ENCODE measurements at places on chromosomes 5 and 9.

- DNase-seq = no peak
Measured at GRCh38 chr9:27514551-27514950, 9.5 kb upstream of the IFNK start.

GRCh38 chr5:7638456-7638855 lies 212.5 kb downstream of the CFAP90 start:
- DNase-seq = no peak

DNA sequence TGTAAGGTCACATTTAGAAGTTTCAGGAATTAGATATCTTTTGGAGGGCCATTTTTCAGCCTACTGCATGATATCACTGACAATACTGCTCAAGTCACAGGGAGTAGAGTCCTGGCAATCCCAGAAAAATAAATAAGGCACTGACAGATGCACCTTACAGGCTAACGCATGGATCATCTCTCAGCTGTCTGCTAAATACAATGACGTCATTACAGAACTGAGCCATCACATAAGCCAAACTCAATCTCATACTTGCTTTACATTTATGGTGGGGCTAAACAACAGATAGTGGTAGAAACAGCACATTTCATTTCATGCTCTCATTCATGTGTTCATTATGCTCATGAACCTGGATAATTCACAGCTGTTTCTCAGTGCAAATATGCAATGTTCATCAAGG lies 243.7 kb downstream of the SEMA5A start:
- DNase-seq = no peak

DNA sequence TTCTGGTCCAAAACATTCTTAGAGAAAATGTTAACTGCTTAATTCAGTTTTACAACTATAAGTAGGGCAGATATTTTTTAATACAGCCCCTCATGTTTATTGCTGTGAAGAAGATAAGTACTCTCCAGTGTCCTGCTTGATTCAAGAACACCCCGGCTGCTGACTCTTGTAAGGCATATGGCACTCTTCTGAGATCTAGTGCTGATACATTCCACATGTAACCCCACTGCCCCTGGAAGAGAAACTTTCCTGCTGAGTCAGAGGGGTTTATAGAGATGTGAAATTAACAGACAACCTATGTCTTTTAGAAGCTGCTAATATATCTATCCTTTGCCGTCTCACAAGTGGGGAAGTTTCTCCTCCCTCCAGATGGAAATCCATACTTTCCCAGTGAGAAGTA lies 1.0 kb upstream of the MINAR2 start:
- DNase-seq = no peak

- DNase-seq = no peak
Measured at GRCh38 chr5:131534974-131535373, 100.1 kb downstream of the RAPGEF6 start.

GRCh38 chr5:64637144-64637543 lies 53.2 kb upstream of the SHISAL2B start:
- DNase-seq = no peak

DNA sequence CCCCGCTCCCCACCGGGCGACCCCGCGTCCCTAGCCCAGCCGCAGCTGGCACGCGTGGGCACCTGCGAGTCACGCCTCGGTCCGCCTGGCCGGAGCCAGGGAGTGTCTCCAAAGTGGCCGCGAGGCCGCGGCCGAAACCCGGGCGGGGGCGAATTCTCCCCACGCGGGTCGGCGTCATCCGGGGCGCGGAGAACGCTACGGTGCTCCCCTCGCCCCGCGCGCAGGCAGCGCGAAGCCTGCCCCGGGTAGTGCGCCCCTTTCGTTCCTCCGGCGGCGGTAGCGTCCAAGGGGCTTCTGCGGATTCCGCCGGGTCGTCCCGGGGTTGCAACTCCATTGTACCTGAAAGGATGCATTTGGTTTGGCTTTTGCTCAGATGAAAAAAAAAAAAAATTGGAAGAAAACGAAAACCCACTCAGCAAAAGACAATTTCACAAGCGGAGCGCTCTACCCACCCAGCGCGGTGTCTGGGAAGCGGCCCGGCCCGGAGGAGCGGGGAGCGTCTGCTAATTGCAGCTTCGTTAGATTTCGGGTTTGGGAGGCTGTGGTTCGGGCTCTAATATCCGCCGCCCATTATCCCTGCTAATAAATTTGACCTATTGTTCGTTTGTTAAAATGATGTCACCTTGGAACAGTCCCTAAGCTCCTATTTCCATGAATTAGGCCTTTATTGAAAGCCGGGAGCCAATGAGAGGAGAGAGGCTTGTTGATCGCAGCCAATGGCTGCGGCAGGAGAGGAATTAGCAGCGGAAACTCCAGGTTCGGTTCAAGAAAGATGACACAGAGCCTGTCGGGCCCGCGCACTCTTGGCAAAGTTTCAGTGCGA lies at the start of gene TLX3:
Gene TLX3, plus strand, starts transcription at position 796 of the 823 bp plus-strand sequence. CDS start 118 bp downstream, outside the sequence.
- DNase-seq = no peak

- no peak for DNase-seq
Measured at GRCh38 chr9:134781591-134782302, 98.9 kb upstream of the FCN2 start.

GRCh38 chr9:33277484-33277883 lies 12.6 kb downstream of the CHMP5 start:
- DNase-seq = no peak

DNA sequence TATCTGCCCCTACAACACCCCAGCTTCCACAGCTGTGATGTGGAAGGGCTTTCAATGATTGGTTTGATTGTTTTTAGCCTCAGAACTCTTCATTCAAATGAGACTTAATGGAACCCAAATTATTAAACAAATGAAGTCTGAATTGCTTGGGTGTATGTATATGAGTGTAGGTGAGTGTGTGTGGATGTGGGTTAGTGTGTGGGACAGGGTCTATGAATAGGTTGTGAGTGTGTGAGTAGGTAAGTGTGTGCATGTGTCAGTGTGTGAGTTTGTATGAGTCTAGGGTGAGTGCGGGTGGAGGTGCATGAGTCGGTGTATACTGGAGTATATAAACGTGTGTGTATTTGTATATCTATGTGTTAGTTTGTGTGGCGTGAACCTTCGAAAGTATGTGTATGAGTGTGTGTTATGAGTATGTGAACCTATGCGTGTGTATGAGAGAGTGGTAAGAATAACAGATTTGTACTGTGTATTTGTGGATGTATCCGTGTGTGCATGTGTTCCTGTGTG lies 26.9 kb downstream of the COL15A1 start:
- DNase-seq = no peak

- DNase-seq = no peak
Measured at GRCh38 chr9:83458530-83458929, 79.7 kb downstream of the FRMD3 start.

DNA sequence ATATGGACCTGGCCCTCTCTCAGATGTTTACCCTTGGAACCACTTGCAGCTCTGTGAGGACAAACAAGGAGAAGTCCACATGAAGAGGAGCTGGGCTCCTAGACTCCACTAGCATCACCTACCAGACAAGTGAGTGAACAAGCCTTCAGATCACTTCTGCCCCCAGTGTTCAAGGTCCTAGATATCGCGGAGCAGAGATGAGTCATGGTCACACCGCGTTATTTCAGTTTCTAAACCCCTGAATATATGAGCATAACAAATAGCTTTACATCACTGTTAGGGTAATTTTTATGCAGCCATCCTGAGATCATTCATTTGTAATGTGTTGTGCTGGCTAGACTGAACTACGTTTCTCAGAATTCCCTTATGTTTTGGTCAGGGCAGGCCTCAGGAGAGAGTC lies 77.0 kb upstream of the DAP start:
- no peak for DNase-seq

DNA sequence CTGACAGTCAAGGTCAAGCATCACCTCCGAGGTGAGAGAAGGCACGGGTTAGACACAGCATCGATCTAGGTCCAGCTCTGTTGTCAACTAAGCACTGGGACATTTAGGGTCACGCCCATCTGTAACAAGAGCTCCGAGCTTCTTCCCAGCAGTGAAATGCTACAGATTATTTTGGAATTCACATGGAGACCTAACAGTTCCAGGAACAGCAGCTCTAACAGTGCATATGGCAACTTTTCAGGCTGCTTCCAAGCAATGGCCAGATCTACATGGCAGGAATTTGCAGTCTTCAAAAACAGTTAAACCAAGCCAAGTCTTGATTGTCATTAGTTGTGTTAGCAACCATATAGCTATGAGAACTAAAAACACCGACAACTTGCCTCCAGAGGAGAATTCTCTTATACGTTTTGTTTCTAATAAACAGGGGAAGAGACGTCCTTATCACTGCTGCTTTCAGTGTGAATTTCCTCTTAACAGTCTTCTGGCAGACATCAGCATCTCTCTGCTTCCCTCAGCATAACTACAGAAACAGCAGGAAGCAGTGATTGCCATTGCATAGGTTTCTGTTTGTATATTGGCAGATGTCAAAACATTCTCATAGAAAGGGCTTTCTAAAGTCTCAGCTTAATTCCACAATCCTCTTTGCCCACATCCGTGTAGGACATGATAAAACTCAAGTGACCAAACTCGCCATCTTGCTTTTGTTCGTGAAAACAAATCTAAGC lies 242.1 kb upstream of the DAPK1 start:
- no peak for DNase-seq

DNA sequence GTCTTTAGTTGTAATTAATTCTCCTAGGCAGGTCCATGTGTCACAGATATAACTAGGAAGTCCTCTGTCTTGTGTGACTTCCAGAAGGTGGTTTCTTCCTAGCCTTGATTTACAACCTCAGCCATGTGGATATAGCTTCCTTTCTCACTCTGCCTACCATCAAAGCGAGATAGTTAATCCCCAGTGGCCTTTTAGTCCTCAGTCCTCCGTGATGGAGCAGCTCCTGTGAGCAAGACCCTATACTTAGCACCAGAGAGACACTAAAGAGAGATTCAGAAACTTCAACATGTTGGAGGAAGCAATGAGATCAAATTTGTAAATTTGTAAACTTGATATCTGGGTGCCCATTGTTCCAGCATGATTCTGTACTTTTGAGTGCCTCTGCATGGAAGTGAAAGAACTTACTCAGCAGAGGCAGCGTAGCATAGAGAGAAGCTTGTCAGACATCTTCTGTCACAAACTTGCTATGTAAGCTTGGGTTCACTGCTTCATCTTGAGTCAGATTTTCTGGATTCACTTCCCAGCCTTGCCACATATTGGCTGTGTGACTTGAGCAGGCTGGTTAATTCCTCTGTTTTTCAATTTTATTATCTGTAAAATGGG lies 170.2 kb upstream of the NR3C1 start:
- no peak for DNase-seq

- DNase-seq = no peak
Measured at GRCh38 chr9:4902135-4902475, 83.0 kb upstream of the JAK2 start.

DNA sequence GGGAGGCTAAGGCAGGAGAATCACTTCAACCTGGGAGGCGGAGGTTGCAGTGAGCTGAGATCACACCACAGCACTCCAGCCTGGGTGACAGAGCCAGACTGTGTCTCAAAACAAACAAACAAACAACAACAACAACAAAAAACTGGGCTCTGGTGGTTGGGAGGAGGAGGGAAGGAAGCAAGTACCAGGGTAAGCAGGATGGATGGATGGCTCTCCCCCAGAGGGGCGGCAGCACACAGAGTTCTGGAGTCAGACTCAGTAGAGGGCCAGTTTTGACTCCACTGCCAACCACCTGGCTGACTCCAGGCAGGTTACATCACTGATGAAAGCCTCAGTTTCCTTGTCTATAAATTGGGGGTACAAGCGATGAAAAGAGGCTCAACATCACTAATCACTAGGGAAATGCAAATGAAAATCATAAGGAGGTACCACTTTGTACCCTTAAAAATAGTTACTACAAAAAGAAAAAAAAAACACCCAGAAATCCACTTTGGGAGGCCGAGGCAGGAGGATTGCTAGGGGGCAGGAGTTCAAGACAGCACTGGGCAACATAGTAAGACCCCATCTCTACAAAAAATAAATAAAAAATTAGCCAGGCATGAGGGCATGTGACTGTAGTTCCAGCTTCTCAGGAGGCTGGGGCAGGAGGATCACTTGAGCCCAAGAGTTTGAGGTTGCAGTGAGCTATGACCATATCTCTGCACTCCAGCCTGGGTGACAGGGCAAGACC lies 3.2 kb downstream of the SLC22A4 start:
- no peak for DNase-seq

DNA sequence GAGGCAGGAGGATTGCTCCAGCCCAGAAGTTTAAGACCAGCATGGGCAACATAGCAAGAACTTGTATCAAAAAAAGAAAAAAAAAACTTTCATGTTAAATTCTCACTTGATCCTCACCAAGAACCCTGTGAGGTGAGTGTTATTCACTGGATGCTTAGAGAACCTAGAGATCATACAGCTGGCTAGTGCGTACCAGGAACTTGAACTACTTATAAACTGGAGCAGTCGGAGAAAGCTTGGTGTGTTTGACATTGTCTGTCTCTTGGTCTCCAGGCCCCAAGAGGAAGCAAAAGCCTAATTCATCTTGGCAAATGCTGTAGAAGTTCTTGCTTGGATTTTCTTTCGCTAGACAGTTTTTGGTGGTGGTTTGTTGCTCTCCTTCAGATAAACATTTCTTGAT lies 18.1 kb downstream of the TJP2 start:
- DNase-seq = no peak

DNA sequence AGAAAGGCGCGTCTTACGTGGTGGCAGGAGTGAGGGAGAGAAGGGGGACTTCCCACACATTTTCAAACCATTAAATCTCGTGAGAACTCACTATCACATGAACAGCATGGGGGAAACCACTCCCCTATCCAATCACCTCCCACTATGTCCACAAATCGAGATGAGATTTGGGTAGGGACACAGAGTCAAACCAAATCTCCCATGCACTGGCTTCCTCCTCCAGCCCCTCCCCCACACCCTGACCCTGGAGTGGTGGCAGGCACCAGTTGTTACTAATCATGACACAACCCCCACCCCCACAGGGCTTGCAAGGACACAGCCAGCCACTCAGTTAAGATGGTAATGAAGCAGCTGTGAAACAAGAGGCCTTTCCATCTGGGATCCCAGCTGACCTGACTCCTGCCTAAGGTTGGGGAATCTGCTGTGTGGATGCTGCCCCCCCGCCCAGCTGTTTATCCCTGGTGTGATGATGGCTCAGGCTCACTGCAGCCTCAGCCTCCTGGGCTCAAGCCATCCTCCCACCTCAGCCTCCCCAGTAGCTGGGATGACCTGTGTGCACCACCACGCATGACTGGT lies 57.1 kb upstream of the FUBP3 start:
- DNase-seq = no peak

GRCh38 chr9:33748633-33749304 lies 46.6 kb upstream of the PRSS3 start:
- DNase-seq = peak; percentile 12

GRCh38 chr5:133256276-133256675 lies 204.5 kb downstream of the HSPA4 start:
- no peak for DNase-seq

- DNase-seq = no peak
Measured at GRCh38 chr5:35009657-35010056, 38.1 kb downstream of the AGXT2 start.

- no peak for DNase-seq
Measured at GRCh38 chr9:76897804-76898525, 7.9 kb downstream of the PRUNE2 start.

Measured in stimulated activated CD8-positive, alpha-beta memory T cell treated with anti-CD3 and anti-CD28 coated beads, Interleukin-4, amount 100 ng/mL, for 1 hour (primary cell).